Fibroblast of skin of right quadriceps (primary cell): ENCODE measurements at places on chromosomes 16 and 17.

- DNase-seq = peak; percentile 55
Observed at GRCh38 chr16:79776243-79776847, 175.8 kb upstream of the MAF start.

DNA sequence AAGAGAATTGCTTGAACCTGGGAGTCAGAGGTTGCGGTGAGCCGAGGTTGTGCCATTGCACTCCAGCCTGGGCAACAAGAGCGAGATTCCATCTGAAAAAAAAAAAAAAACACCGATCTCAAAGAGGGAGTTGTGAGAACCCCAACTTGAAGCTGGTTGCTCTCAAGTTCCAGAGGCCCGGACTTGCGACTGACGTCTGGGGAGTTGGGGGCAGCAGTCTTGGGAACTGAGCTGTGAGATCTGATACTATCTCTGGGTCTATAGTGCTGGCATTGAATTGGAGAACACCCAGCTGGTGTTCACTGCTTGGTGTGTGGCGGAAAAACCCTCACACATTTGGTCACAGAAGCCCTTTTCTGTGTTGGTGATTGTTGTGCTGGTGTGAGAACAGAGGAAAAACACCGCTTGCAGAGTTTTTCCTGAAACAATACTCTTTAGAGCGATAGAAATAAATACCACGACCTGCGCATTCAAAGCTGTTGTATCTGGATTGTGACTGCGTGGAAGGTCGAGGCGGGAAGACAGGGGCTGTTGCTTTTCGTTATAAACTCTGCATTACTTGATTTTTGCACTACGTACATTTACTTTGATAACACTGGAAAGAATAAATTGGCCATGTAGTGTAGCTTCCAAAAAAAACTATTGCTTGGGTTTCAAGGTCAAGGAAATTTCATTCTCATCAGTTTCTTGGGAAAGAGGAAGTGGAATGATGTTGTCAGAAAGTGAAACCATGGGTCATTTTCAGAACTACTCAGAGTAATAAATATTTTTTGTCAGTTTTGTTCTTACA is 8.8 kb downstream of the SCIMP start:
- no peak for DNase-seq

DNA sequence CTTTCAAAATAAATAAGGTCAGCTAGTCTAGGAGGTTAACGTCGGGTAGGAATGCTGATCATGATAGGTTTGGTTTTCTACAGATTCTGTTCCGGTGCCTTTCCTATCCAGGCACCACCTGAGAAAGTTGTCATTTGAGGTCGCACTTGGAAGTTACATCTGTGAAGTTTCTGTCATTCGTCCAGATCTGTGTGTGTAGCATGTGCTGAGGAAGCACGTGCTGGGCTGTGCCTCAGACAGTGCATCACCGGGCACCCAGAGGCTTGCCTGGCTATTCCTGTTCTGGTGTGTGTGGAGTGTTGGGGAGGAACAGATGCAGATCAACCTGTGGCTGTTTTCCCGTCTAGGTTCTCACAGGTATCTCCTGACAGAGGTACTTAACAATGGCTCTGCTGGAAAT is 42.6 kb downstream of the DNAJA2 start:
- DNase-seq = no peak

DNA sequence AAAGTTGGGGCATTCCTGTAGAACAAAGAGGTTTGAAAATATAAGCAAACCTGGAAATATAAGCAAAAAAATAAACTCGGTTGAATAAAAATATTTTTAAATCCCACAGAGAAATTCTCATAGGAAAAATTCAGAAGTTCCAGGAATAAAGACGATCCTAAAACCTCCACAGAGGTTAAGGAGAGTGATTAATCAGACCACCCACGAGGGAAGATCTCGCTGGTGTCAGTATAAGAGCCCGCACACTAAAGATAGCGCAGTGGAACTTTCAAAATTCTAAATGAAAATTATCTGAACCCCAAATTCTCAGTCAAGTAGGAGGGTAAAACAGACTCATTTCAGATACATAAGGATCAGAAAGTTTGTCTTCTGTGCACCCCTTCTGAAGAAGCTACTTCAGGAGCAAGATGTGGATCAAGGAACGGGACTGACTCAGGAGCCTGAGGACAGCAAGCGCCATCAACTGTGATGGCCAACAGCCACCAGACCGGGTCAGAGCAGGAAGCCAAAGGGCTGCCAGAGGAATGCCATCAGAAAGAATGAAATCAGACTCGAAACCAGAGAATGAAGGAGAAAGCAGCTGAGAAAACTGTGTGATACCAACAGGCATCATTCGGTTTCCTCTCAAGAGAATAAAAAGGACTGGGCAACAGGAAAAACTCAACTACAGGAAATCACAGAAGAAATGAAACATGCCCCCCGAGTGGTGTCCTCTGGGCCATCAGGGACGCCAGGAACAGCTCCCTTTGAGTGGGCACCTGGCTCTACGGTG is 66.9 kb downstream of the CYTH1 start:
- no peak for DNase-seq

DNA sequence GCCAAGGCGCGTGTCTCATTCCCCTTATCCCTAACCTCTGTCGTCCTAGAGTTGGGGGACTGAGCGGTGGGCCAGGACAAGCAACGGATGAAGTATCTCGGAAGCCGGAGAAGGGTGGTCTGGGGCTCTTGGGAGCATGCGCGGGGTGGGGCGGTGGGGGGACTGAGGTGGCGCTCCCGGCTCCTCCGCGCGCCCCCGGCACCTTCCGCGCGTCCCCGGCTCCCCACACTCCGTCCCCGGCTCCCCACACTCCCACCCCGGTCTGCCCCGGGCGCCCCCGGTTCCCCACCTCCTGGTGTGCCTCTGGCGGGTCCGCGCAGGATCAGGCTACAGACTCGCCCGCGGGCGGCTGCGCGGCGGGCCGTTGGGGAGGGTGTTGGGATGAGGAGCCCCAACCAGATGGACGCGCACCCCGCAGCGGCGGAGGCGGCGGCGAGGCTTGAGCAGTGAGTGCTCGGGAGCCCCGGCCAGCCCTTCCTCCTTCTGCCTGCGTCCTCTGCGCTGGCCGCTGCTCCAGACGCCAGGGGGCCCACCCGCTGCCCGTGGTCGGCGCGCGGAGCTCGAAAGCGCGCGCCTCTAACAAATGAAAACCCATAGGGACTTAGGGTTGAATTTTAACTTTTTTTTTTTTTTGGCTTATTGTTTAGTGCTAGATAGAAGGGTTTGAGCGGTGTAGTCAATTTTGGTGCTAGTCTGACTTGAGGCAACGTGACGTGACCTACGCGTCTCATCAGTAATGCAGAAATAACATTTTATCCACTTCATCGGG is 5.6 kb upstream of the CRYM start:
- peak; percentile 37 for DNase-seq

- DNase-seq = no peak
Observed at GRCh38 chr17:38751144-38751807, 1.3 kb upstream of the PSMB3 start.

DNA sequence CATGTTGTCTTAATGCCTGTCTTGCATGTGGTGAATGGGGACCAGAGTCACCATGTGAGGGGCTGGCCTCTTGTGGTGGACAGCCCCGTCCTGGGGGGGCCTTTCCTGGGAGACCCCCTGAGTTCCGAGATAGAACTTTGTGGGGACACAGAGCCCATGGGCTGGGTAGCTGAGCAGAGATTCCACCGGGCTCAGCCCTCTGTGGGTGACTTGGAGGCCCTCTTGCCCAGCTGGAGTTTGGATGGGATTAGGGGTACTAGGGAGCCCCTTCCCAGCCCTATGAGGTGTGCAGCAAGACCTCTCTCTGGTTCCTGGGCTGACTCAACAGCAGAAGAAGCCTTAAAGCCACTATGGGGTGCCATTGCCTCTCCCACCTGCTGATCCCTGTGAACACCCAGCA is 38.1 kb downstream of the MRC2 start:
- DNase-seq = no peak

DNA sequence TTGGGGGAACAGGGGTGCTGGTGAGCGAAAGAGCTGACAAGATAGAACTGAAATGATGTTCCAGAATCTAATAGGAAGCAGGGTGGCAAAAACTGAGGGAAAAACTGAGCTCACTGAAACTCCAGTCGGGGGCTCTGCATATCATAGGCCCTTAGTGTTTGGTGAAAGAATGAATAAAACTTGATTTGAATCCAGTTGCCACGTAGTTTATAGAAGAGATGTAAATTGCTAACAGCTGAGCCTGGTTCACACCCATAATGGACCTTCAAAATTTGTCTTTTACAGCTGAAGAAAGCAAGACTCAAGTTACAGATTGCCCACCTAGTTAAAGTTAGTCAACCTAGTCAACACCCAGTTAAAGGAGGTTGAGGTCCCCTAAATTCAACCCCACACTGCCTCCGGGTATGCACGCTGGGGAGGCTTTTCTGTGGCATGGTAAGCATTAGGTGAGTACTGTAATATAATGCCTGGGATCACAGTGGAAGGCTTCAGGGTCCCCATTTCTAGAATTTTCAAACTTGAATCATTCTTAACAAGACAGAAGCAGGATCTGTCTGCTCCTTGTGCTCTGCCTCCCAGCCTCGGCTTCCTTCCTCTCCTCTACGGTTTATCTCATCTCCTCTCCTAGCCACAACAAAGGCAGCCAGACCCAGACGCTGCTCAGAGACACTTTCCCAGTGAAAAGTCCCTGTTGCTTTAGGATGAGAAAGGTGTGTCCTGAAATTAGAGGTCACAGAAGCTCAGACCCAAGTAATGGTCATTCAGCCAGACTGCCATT is 26.9 kb upstream of the SUPT4H1 start:
- no peak for DNase-seq

GRCh38 chr16:68236826-68237242 is 907 bp upstream of the ESRP2 start:
- DNase-seq = no peak

GRCh38 chr17:320139-320538 is 32.5 kb downstream of the RPH3AL start:
- DNase-seq = no peak

- no peak for DNase-seq
Observed at GRCh38 chr17:28598389-28598788, 436 bp downstream of the SPAG5 start.

DNA sequence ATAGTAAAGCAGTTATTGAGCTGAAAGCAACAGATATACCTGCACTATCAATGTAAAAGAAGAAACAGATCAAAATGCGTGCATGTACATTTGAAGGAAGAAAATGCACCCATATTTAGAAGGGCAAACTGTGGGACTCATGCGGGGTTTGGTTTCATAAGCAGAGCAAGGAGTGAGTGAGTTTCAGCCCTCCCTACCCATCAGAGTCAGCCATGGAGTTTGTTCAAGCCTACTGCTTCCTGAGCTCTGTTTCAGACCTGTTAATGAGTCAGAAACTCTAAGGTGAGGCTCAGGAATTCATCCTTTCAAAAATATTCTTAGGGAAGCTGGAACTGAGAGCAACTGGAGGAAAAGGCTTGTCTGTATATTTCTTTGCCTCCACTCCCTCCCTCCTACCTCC is 446.2 kb downstream of the HS3ST4 start:
- no peak for DNase-seq

DNA sequence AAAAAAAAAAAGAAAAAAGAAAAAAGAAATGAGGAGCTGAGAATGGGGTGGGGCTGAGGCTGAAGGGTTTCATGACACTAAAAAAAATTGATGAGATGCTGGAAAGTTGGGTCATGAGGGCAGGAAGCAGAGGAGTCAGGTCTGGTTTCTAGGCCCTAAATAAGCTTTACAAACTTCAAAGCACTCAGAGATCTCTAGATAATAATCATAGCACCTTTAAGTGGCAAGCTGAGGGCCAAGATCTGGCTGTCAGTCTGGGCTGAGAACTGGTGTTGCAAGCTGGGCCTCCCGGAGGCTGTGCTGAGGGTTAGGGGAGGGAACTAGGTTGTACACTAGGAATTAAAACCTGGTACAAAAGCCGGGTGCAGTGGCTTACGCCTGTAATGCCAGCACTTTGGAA is 6.4 kb downstream of the ZNF764 start:
- no peak for DNase-seq

- DNase-seq = no peak
Observed at GRCh38 chr17:66518108-66518507, 215.7 kb downstream of the PRKCA start.

DNA sequence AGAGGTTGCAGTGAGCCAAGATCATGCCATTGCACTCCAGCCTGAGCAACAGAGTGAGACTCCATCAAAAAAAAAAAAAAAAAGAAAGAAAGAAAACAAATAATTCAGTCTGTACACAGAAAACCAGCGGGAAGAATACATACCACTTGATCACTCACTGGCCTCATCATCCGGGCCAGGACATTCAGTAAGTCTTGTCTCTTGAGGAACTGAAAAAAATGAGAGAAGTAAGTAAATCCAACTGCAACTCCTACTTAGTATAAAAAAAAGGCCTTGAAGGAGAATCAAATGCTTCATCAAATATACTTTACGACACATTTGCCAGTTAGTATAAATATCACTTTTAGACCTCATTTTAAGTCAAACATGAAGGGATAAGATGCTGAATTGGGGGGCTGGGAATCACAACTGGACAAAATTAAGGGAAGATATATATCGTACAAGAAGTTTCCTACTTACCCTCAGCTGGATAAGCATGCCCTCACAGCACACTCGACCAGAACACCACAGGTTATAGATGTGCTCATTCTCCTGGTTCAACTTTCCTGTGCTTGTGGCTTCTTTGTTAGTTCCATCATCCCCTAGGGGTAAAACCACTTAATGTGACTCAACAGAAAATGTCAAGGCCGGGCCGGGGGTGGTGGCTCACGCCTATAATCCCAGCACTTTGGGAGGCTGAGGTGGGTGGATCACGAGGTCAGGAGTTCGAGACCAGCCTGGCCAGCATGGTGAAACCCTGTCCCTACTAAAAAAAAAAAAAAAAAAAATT is 12.4 kb downstream of the CCDC47 start:
- DNase-seq = no peak

DNA sequence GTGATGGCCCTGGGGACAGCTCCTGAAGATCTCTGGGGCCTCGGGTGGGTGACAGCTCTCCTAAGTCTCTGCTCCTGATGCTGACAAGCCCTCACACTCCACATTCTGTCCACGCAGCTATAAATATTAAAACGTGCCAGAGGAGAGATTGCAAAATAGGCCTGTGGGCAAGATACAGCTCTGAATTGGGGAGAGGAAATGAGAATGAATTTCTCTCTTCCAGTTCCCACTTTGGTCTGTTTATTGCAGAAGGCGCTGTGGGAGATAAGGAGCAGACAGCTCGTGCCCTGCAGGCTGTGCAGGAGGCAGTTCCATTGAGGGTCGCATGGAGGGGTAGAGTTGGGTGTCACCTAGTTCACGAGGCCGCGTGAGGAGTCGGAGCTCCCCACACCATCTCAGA is 87.5 kb upstream of the SDK2 start:
- no peak for DNase-seq

DNA sequence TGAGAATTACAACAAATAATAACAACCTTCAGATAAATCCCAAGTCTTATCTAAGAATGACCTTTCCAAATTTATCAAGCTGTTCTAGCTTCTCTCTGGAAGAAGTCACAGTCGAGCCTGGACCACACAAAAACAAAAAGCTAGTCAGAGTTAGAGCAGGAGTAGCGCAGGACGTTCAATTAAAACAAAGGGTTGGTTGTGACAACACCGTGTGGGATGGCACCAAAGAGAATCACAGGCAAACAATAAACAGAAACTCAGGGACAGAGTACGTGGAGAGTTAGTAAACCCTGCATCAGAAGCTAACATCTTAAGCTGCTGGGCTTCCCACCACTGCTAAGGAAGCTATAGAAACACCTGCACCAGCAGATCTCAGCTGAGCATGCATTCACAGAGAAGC is 23.8 kb downstream of the ARHGAP17 start:
- no peak for DNase-seq
